NCI-H1105 (cell line): ENCODE measurements at places on chromosomes 12 and 14.

DNA sequence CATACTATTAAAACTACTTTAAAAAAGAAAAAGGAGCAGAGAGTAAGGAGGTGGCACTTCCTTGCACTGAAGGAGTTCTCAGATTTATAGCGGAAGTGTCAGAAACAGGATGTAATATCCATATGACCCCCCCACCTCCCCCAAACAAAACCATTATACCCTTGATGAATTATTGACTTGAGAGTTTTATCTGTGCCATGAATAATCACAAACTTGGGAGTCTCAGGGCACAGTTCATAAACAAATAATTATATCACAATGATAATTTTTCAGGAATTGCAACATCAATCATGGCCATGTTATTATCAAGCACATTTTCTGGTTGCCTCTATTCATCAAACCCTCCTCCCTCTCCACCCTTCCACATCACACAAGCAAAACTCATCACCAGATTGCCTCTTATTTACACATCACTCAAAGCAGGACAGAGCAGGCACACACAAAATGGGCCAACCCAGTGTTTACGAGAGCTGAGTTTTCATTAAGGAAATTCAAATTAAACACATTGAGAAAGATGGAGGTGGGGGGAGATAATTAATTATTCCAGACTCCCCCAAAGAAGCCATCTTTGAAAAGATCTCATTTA is 141.4 kb downstream of the EGLN3 start:
- DNase-seq, result no peak

DNA sequence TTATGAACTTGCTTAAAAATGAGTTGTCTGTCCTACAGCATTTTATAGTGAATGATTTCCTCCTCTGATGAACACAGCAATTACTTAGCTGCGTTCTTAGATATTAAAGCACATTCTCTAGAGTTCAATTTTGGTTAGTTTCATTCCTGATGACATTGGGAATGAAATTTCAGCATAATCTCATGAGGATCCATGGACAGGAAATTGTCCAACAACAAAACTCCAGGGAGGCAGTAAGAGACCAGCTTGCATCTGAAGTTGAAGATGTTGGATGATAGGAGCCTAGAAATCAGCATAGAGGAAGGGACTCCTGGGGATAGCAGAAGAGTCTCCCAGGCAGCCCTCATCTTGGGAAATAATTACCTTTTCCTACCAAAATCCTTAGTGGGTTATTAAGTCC is 128.7 kb upstream of the RAP1B start:
- DNase-seq, result no peak

DNA sequence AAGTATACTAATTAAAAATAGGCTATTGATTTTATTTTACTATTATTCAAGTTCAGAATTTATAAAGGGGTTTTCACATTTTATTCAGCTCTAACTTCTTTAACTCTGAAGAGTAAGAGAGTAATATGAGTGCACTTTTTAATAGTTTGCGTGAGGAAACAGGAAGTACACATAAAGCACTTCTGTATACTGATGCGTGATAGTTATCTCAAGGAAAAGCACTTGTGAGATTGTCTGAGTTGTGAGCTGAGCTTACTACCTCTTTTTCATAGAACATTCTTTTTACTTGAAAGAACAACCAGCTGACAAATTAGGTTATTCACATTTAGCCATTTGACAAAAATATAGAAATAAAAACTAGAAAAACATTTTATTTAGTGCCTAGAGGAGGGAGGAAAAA is 1.9 kb downstream of the RAD51AP1 start:
- no peak for DNase-seq

DNA sequence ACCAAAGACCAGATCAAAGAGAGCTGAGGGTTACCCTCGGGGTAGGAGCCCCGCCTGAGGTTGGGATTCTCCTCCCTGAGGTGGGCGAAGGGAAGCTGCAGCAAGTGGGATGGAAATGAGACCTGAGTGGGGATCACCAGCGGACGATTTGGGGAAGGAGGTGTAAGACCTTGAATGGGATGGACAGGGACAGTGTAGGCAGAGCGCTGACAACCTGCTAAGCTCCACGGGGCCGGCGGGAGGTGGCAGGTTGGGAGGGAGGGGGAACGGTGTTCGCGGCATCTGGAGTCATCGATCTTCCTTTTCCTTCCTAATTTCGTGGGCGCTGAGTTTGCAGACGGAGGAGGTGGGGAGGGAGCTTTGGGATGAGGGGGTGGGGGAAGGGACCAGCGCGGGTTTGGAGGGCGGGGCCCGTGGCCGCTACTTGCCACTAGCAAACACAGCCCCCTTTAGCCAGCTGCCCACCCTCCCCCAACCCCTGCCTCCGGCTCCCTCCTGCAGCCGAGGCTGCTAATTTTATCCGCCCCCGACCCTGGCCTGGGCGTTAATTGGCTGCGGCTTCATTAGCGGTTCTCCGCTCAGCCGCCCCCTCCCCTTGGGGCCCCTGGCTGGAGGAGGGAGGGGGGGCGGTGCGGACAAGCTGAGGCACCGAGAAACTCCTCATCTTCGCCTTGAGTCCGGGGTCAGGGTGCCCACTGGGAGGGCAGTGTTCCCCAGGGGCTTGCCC is 2.8 kb upstream of the SHMT2 start:
- no peak for DNase-seq

GRCh38 chr12:84551373-84551772 is 361.2 kb downstream of the SLC6A15 start:
- no peak for DNase-seq

GRCh38 chr14:96616161-96616721 is 114.1 kb downstream of the PAPOLA start:
- no peak for DNase-seq

DNA sequence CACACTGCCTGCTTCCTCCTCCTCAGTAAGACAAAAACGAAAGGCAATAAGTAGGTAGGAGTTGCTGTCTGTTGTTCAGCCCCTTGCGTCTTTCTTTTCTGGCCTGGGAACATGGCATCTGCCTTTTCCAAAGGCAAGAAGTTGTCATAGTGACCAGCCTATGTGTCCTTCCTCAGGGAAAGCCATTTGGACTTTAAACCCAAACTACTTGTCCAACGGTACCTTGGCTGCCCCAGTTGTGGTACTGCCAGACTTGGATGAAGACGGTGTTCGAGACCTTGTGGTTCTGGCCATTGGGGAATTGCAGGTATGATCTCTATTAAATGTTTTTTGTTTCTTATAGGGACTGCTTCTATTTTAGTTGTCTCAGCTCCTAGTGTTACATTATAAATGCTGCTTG is 18.5 kb downstream of the FAM234B start:
- no peak for DNase-seq

- peak; percentile 51 for DNase-seq
Observed at GRCh38 chr12:118035190-118036041, 18.9 kb downstream of the RFC5 start.
